NCI-H2081 treated with DMSO at 0.1 percent for 48 hours (cell line): ENCODE measurements at places on chromosomes 16 and 17.

DNA sequence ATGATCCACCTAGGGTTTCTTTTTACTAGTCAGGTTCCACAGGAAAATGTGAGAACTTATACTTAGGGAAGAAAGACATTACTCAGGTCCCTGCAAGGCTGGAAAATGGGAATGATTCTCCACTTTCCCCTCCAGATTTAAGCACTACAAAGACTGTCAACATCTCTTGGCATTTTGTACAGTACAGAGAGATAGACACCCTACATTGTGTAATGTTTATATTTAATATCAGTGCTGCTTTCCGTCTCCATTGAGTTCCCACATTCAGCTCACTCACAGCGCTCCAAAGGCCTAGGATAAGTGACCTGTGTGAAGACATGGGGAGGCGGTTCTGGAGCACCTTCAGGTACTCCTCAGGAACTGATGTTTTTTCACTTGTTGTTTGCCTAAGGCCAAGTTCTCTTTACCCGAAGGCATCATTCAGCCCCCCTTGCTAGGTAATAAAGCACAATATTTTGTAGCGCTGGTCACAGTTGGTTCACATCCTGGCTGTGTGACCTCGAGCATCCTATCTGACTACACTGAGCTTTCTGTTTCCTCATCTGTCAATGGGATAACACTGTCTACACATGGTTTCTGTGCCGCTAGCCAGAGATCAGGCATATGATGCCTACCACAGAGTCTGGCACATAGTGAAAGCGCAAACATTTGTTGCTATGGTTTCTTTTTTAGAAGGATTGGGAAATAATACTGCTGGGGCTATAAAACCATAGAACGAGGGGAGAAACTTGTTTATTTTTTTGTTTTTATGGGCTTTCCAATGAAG, 226.6 kb downstream of the ZFHX3 start:
- no peak for DNase-seq

DNA sequence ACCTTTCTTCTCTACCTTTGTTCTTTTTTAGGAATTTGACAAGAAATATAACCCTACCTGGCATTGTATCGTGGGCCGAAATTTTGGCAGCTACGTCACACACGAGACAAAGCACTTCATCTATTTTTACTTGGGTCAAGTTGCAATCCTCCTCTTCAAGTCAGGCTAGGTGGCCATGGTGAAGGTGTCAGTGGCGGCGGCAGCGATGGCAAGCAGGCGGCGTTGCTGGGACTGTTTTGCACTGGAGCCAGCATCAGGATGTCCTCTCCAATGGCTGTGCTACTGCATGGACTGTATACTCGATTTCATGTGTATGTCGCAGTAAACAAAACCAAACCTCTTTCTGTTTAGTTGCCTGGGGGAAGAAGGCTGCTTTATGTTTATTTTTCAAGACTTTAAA, 5.9 kb downstream of the DYNLL2 start:
- DNase-seq = no peak

DNA sequence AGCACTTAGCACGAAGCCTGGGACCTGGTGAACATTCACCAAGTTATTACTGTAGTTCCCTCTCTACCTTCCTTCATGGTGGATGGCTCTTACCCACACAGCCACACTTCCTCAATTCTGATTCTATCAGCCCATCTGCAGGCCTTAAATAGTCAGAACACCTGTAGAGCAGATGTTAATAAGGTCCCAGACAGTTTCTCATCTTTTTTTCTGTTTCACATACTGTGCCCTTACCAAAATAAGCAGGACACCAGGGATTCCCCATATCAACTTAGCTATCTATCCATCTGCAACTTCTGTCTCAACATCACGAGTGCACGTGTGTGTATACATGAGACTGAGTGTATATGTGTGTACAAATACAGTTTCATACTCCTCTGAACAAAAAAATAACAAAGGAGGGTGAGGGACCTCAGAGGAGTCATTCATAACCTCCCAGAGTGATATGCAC, 2.8 kb downstream of the RECQL5 start:
- no peak for DNase-seq

DNA sequence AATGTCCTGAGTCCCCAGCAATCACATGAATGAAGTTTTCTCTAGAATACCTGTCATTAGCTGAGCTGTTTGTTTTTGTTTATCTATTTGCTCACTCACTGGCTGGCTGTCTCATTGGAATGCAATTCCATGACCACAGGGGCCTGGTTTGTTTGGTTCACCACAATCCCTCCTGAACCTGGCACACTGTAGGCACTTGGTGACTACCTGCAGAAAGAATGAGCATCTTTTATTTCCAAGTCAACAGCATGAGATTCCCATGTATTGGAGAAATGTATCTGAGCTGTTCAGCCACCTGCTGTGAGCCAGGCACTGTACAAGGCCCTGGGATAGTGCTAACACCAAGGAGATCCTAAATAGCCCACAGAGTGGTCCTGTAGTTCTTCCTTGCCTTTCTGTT, 345.1 kb downstream of the XYLT1 start:
- DNase-seq = no peak

- no peak for DNase-seq
Observed at GRCh38 chr16:47047524-47048203, 74.2 kb upstream of the DNAJA2 start.

DNA sequence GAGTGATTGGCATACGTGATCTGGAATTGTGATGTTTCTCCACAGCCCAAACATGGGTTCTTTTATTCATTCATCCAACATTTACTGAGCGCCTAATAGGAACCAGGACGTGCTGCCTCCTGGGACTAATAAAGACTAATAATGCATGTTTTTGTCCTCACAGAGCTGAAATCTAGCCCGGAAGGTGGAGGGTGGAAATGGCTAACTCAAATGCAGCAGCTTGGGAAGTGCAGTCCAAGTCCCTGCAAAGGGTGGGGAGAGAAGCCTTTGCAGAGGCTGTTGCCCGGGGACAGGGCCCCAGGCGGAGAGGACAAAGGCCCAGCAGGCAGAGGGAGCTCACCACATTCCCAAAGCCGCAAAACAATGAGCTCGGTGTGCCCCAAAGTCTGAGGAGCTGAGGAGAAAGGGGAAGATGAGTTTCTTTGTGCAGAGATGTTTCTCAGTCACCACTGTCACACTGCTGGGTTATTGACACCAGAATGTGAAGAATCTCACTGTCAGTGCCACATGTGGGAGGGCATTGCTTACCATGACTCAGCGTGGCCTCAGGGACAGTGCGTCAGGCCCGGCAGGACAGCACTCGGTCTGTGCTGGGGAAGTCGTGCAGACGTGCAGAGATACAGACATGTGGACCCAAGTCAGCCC, 118.2 kb upstream of the CHMP6 start:
- no peak for DNase-seq

GRCh38 chr17:2854143-2855055, 58.2 kb downstream of the RAP1GAP2 start:
- DNase-seq = no peak

GRCh38 chr16:82735673-82736091, 108.9 kb downstream of the CDH13 start:
- DNase-seq = no peak

GRCh38 chr16:84673561-84673960, 25.2 kb downstream of the KLHL36 start:
- DNase-seq = no peak

DNA sequence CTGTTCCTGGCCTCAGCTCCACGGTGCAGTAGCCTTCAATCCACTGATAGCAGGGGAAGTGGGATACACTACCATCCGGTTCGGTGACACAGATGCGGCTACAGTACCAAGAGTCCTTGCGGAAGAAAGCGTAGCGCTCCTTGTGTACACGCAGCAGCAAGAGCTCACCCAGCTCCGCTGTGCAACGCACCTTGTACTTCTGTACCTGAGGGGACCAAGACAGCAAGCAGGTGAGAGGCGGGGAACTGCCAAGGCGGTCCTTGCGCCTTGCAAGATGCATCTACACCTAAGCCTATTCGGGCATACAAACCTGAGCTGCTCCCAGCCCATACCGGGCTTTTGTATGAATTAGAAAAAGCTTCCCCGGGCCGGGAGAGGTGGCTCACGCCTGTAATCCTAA, 1.5 kb downstream of the ALOXE3 start:
- DNase-seq = no peak

DNA sequence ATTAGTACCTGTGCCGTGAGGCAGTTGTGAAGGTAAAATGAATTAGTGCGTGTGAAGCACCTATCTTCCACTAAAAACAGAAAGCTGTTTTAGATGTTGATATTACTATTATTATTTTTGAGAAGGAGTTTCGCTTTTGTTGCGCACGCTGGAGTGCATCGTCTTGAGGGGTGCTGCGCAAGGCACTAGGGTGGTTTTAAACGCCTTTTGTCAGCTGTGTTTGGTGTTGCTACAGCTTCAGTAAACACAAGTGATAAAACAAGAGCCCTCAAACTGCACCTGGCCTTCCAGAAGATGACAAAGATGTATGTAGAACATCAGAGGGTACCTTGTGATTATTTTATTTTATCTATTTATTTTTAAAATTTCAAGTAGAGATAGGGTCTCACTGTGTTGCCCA, 38.2 kb downstream of the PLCG2 start:
- no peak for DNase-seq

- DNase-seq = no peak
Observed at GRCh38 chr17:27578718-27579085, 52.3 kb upstream of the LGALS9 start.

DNA sequence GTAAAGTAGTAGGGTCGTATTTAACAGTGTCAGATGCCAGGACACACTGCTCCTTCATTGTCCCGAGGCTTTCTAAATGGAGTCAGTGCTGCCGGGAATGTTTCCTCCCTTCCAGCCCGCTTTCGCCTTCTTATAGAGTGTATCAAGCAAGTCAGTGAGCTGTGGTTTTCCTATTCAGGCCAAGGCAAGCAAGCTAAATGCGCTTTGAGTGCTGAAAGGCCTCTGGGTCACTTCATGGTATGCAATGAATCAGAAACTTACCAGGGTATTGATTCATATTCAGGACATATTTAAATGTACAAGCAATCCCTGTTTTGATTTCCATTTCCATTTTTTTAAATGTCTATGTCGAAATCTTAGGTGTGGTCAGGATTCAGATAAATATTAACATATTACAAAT, 327.9 kb upstream of the SOX9 start:
- no peak for DNase-seq

DNA sequence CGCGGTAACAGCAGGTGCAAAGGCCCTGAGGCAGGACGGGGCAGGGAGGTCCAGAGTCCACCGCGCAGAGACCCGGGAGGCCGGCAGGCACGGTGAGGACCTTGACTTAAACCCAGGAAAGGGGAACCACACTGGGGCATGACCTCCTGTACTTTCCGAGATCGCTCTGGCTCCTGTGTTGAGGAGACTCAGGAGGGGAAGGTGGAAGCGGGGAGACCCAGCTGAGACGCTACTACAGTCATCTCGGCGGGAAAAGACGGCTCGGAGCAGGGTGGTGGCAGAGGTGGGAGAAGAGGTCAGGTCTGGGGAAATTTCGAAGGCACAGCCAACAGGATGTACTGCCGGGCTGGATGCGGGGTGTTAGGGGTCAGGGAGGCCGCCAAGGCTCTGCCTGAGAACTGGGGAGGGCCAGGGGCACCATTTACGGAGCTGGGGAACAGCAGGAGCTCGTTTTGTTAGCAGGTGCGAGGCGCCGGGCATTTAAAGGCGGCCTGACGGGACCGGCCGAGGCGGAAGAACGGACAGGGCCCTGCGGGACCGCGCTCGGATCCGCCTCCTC, 22.3 kb downstream of the NPTX1 start:
- DNase-seq = no peak

GRCh38 chr17:56424543-56425044, 168.9 kb upstream of the NOG start:
- DNase-seq = no peak

DNA sequence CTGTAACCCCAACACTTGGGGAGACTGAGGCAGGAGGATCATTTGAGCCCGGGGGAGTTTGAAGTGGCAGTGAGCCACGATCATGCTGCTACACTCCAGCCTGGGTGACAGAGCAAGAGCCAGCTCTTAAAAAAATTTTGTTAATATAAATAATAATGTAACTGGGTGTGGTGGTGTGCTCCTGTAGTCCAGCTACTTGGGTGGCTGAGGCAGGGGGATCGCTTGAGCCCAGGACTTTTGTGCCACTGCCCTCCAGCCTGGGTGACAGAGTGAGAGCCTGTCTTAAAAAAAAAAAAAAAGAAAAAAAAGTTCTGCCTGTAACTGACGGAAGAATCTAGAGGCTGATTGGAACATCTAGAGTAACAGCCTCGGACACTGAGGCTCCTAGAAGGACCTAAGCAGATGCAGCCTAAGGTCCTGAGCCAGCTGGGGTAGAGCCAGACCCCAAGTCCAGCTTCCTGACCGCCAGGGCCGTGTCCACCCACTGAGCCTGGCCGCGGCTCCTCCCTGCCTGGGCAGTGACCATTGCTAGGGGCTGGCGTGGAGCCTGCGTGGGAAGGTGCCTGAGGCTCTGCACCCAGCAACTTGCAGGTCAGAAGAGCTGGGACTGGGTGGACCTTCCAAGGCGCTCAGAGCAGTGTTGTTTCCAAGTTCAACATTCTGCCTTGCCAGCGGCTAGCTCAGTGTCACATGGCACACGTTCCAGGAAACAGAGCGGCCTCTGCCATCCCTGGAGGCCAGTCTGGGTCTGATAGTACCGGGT, 209.4 kb upstream of the CIBAR2 start:
- no peak for DNase-seq

DNA sequence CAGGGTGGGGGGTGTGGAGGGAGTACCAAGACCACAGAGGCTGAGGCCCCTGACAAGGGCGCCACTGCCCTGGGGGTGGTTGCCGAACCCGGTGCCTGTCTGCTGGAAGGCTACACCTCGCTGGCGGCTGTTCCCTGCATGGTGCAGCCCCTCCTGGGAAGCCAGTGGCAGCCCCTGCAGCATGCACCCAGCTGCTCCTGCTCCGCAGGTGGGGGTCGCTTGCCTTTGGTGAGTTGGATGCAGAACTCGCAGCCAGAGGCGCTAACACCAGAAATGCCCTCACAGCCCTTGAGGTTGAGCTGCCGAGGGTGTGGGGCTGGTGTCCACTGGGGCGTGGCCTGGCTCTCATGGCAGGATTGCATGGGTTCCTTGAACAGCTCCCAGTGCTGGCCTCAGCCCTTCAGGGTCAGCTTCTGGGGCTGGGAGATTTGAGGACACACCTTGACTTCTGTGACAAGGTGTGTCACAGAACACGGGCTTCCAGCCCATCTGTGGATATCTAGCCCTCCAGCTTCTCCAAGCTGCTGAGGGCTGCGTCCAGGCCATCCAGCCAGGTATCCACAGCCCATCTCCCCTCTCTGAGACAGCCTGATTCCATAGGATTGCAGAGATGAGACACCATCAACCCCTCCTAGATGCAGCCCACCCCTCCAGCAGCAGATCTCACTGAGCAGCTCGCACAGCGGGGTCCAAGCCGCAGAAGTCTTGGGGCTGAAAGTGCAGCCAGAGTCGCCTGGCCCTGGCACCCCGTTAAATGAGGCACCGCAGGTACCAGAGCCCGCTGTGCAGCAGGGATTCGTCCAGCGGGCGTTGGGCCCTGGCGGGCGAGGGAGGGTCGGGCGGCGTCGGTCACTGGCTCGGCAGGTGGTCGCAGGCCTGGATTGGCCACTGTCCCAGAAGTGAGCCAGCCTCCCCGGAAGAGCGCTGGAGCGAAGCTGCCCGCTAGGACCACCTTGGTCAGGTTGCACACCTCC, 586.3 kb downstream of the KCNJ18 start:
- DNase-seq = no peak

GRCh38 chr17:3762922-3763776, 37.8 kb downstream of the ITGAE start:
- DNase-seq = no peak

- no peak for DNase-seq
Observed at GRCh38 chr17:3801792-3802191, 804 bp upstream of the ITGAE start.
